ENCODE measurements at places on chromosomes 6 and 20.

- no peak for DNase-seq
Measured at GRCh38 chr6:155578251-155578650, 122.6 kb upstream of the NOX3 start.

DNA sequence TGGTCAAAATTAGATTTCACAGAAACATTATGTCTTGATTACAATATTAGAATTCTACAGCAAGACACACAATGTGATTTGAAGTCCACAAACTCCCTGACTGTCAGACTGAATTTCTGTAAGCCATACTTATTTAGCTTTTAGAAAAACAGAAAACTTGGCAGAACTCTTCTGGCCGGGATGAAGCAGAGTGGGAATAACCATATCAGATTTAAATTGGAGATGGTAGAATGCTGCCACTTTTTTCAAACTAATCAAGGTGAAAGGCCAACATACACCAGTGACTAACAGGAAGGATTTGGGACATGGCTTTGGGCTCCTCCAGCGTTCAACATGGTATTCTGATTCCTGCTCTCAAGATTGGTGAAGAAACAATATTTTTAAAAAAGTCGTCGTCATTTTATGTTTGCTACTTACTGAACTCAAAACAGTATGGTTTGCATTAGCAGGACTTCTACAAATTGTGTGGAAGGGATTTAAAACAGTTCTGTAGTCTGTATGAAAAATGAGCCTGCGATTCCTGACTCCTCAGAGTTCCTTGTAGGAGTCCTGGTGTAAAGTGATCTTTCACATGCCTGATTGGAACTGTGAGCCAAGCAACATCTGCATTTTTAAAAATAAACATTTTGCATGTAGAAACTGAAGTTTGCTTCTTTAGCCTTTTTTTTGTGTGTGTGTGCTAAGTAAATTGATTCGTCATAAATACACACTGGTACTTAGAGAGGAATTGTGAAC is 297.9 kb upstream of the SOX4 start:
- no peak for DNase-seq

- DNase-seq: no peak
Measured at GRCh38 chr6:168885751-168886742, 367.6 kb downstream of the THBS2 start.

GRCh38 chr6:6131492-6132109 is 124.9 kb upstream of the NRN1 start:
- DNase-seq: no peak

DNA sequence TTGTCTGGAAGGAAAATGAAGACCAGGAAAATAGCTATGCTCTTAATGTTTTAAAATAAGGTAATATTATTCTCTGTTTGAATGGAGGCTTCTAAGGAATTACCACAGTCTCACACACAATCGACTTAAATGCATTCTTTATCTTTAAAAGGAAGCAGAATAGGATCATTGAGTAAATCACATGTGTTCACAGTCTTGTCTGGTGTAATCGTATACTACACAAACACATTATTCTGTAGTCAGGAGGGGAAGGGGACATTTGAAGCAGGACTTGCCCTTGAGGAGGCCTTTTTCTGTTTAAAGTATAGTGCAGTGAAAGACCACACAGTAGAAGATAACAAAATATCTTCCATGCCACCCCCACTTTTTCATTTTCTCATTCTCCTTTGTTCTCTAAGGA is 20.6 kb upstream of the REV3L start:
- no peak for DNase-seq

DNA sequence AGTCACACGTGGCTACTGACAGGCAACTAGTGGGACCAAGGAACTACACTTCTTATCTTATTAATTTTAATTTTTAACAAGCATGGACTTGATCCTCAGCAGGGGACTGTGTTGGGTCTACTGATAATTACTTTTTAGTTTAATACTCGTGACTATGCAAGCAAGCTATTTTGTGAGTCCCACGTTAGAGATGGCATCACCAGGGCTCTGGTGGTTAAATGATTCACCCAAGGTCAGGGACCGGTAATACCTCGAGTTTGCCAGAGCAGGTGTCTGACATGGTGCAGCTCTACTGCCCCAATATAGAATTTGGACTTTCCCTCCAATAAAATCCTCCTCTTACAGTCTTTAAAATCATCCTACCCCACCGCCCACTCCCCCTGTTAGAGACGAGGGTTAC is 98.6 kb upstream of the RIN2 start:
- DNase-seq: no peak

GRCh38 chr6:21609881-21610329 is 16.4 kb downstream of the SOX4 start:
- DNase-seq: no peak

- DNase-seq: no peak
Measured at GRCh38 chr6:148044261-148044751, 298.3 kb upstream of the SASH1 start.

GRCh38 chr6:168583821-168584220 is 142.8 kb downstream of the SMOC2 start:
- DNase-seq: no peak

DNA sequence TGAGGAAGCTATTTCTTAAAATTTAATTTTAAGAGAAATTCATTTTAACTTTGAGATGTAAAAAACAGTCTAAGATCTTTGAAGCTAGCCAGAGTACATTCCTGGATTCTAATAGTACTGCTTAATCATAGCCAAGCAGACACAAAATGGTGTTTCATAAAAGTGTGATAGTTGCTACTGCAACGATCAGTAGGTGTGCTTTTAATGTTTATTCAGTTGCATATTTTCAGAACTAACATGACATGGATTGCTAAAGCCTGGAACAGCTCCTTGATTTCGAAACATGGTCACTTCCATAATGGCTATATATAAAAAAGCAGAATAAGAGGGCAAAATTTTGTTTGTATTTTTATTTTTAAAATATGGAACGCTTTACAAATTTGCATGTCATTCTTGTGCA is 35.5 kb downstream of the SESN1 start:
- no peak for DNase-seq

DNA sequence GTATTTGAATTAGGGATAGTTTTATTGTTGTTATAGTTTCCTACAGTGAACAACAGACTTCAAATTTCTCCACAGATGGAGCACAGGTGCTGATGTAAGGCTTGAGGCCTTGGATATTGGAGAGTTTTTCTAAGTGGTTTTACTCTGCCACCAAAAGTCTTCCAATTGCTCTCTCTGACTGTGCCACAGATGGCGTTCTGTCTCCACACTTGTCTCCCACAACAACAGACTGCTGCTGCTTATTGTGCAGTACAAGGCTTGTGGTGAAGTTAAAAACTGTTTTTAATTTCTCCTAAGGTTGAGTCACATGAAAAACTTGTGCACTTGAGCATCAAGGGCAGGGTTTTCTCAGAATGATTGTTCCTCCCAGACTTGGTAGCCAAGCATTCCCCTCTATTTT is 460.9 kb upstream of the KHDRBS2 start:
- no peak for DNase-seq

DNA sequence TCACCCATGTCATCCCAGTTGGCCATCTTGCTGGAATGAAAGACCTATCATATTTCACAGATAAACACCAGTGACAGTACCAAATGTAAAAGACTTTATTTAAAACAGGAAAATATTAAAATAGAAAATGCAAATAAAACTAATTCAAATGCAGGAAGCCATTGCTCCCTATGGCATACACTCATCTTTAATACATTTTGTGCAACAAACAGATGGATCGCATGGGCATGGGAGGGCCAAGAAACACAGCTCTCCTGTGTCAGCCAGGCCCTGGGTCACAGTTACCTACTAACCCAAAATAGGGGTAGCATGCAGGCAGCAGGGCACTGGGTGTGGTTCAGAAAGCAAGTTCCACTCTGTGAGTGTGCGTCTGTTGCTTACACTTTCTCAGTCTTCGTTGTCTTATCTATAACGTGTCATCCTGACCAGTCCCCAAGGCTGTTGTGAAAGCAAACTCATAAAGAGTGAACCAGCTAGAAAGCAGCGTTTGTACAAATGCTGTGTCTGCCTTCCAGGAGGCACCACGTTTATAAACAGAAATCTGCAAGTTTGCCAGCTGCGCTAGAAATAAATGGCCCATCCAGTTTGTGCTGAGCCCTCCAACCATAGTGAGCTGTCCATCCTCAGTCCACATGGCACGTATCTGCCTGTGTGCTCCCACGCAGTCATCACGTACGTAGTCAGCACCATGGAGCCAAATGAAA is 180.5 kb downstream of the SYNDIG1 start:
- no peak for DNase-seq

GRCh38 chr6:119186490-119186889 is 108.0 kb upstream of the FAM184A start:
- DNase-seq: no peak

GRCh38 chr20:48747840-48748414 is 79.9 kb downstream of the PREX1 start:
- DNase-seq: no peak

DNA sequence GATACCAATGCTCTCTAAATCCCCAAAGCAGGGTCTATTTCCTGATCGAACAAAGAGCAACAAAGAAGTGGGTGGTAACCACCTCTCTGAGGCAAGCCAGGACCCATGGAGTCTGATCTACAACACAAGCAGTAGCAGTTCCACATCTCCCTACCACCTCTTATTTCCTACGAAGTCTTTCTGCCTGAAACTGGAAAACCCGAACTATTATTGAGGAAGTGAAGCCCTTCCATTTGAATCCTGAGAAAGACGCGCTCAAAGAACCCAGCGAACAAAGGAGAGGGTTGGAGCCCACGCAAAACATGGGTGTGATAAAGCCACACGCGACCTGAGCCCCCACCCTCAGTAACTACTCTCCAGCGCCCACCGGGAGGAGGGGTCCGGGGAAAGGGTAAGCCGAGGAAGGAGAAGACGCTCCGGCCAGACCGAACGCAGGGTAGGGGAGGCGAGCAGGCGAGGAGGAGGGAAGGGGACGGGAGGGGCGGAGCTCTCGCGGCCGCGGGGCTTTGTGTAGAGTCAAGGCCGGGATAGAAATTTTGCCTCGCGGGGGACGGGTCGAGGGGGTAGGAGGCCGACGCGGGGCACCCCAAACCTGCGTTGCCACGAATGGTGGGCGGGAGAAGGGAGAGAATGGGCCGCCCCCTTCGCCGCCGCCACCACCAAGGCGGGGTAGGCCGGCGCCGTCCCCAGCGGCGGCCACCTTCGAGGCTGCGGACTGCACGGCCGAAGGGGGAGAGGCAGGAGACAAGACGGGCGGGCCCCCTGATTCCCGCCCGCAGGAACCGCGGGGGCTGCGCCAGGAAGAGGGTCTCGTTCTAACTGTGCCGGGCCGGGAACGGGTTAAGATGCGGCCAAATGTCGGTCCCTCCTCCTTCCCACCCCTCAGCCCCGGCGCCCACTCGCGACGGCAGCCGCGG is 802 bp downstream of the HDAC2 start:
- DNase-seq: peak; percentile 0

- no peak for DNase-seq
Measured at GRCh38 chr6:17132967-17133366, 31.1 kb downstream of the STMND1 start.

DNA sequence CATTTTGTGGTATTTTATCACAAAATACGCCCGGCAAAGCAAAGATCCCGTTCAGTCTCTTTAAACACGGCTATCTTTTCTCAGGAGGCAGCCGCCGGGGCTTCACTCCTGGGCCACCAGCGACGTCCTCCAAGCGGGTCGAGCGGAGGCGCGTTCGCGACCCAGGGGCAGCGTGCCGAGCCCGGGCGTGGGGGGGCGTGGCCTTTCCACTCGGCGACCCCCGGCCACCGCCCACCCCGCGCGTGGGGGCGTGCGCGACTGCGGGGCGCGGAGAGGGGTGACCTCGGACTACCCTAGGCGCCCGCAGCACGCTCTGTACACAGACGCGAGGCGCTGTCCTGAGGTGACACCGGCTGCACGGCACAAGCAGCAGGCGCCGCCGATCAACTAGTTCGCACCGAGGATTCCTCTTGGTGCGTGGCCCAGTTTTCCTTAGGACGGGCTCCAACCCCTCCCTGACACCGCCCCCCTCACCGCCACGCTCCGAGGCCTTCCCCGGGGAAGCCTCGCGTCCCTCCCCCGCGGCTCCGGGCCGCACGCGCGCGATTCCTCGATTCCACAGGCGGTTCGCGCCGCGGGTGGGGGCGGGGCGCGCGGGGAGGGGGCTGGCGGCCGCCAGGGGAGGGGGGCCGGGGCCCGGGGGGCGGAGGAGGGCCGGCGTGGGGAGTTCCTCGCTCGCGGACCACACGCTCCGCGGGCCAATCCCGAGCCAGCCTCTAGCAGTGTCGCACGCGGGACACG is 1.1 kb upstream of the JARID2 start:
- peak; percentile 6 for DNase-seq

DNA sequence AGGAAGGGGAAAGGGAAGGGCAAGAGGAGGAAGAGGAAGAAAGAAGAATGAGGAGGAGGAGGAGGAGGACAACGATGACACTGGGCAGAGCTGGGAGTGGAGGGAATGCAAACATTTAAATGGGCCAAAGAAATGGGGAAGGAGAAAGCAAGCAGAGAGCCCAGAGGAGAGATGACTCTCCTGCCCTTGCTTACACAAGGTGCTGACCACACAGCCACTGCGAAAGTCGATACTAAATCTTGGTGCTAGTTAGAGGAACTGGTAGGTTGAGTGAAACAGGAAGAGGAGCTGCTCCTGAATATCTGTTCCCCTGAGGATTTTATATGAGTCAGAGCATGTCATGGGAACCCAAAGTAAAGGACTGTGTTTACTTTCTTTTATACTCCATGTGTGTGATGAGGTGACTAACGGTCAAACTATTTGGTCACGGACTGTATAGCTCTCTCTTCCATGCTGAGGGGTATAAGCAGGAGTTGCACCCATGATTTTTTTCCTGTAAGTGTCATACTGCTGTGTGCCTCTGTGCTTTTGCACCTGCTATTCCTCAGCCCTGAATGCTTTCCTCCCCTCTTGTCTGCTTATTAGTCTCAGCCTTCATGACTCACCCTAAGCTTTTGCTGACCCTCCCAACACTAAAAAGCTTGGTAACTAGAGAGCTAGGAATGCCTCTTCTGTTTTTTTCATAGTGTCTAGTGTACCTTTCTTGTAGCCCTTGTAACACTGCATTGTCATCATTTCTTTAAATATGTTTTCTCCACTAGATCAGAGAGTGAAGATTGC is 9.5 kb upstream of the PAQR8 start:
- DNase-seq: no peak

GRCh38 chr20:16145919-16146318 is 427.3 kb downstream of the KIF16B start:
- DNase-seq: no peak

- no peak for DNase-seq
Measured at GRCh38 chr6:108227290-108227689, 33.5 kb downstream of the SNX3 start.

GRCh38 chr6:80439721-80440470 is 333.4 kb downstream of the BCKDHB start:
- no peak for DNase-seq

DNA sequence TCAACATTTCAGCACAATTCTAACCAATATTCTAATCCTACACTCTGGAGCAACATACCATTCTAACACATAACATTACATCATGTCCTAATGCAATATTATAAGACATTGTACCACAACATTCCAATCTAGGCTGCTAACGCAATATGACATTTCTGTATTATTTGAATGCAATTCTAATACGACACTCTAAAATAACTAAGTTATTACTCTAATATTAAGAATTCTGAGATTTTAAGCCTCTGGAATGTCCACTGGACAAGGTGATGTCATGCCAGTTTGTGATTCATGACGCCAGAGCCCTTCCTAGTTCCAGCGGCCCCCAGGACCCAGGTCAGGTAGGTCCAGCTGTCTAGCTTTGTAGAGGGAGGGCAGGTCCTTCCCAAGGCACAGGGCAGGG is 69.7 kb upstream of the SIRPA start:
- DNase-seq: no peak

Measured in activated naive CD8-positive, alpha-beta T cell treated with anti-CD3 and anti-CD28 coated beads, Interleukin-2, amount 50 U/mL, for 16 hours (primary cell).